ENCODE measurements at places on chromosomes 7 and 10.

DNA sequence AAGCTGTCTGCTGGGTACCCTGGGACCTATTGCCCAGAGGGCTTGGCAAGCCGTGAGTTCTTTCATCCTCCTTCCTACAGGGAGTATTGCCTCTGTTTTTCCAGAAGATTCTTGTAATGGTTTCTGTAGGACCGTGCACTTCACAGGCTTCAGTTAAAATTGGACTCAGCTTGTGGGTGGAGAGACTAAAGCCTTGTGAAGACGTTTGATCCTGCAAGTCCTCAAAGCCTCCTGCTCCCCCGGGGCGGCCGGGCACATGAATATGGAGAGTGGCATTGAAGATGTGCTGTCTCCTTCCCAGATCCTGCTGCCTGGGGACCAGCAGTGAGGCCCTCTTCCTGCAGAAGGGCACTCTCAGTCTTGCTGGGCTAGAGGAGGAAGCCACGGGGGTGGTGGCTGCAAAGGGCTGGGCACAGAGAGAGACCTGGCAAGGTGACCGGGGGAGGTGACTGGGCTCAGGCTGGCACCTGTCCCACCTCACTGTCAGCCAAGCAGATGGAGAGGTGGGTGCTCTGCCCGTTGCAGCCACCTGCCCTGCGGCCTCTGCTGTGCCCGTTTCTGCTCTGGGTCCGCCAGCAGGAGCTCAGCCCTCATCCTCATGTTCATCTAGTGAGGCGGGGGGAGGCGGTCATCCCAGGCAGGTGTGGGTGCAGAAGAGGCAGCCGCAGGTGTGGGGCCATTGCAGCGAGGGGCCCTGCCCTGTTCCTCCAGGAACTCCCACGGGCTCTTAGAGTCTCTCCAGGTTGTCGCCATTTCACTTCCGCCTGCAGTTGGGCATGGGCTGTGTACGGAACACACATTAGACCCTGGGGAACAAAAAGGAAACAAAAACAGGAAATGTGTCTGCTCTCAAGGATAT, 55.7 kb downstream of the TMEM209 start:
- ATAC-seq = no peak

- ATAC-seq = no peak
Observed at GRCh38 chr7:2517678-2518507, 1.7 kb upstream of the LFNG start.

- ATAC-seq = no peak
Observed at GRCh38 chr7:121561717-121562116, 165.6 kb upstream of the FAM3C start.

GRCh38 chr7:115754226-115754625, 276.3 kb downstream of the TFEC start:
- ATAC-seq = no peak

DNA sequence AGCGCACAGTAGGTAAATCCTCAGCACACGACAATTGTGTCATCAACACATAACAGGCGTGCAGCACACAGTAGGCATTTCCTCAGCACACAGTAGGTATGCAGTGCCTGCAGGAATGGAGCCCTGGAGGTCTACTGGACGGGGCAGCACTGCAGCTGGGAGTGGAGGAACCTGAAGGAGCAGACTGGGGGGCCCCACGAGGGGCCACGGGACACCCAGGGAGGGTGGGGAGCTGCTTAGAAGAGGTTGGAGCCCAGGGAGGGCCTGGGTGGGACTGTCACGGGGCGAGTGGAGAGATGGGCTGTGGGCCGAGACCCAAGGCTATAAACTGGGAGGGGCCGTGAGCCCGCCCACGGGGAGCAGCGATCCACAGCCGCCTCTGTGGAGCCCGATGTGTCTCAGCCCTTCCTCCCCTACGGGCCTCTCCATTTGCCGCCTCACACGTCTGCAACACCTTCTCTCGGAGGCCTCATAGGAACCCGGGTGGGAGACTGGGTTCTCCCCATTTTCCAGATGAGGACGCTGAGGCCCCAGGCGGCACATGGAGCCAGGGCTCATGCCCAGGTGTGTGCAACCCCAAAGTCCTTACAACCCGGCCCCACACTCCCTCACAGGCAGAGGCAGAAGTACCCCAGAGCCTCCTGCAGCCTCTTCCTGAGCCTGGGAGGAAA, 101.5 kb downstream of the MICALL2 start:
- no peak for ATAC-seq

DNA sequence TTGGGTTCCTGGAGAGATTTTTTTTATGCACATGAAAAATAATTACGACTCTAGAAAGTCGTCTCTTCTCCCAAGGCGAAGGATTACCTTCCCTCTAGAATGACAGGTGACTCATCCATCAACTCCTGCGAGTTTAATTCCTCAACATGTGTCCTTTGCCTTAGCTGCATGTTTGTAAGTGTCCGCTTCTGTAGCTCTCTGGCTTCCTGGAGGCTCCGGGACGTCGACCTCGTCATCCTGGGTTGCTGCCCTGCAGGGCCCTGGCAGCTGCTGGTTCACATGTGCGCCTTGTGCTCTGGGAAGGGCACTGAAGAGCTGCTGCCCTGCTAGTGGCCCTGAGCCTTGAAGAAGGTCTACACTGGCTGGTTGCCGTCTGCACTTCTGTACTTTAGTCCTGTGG, 210.2 kb downstream of the MLLT10 start:
- ATAC-seq = no peak

DNA sequence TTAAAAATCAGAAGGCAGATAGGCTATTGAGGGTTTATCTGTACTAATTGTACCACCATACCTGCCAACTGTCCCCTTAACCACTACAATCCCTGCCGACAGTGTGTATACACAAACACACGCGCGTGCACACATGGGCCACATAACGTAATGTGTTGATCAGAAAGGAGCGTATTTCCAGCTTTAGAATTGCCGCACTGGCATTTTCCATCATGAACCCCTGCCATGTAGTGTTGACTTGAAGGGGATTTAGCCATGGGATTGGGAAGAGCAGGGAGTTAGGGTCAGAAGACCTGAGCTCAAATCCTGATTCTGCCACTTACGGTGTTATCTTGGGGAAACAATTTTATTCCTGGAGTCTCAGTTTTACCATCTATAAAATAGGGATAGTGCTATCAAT, 158.9 kb downstream of the TCF7L2 start:
- no peak for ATAC-seq

GRCh38 chr7:124462249-124462648, 303.3 kb downstream of the GPR37 start:
- no peak for ATAC-seq

DNA sequence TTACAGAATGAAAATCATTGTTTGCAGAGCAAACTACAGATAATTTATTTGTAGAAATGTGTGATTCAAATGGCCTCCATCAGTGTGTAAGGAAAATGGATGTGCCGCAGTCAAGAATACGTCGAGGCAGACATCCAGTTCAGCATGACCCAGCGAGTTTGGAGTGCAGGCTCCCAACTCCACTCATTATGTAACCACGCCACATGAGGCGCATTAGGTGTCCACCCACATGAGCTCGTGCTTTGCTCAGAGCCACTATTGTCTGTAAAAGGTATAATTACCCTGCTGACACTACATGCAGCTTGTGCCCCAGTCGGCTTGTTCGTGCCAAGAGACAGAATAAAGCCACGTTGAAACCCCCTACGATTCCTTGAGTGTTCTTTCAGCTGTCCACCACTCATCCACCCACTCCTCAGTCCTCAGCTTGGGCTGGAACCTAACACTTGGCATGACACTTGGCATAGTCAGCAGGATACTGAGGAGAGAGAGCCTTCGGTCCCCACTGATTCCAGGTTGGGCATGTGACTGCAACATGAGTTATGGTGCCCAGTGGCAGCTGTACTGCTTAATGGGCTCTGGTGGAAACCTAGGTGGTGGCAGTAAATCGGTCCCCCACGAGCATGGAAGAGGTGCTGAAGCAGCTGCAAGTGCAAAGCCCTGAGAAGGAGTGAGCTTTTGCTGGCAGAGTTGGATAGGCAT, 102.7 kb downstream of the BICC1 start:
- no peak for ATAC-seq

- peak; percentile 65 for ATAC-seq
Observed at GRCh38 chr7:16739863-16740622, 13.5 kb upstream of the TSPAN13 start.

DNA sequence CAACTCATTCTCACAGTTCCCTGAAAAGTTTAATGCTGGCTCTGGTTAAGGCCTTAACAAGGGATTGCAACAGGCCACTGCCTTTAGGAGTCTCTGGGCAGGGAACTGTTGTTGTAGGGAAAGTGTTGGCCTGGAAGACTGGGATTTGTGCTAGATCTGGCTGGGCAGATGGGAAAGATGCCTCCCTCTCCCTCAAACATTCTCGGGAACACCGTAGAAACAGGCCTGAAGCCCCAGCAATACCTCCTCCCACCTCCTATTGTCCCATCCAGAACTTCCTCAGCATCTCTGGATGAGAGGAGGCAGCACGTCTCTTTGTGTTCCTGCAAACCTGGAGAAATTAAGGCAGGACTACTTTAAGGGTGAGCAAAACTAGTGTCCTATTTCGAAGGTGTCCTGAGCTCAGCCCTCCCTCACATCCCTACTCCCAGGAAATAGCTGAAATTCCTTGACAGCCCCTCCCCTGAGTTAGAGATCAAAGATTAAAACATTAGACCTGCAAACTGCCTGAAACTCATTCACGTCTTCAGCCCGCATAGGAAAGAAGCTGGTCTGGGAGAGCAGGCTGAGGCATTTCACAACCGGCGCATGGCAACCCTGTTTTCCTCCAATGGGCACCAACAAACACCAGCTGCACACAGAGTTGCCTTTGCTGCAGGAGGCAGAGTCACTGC, 10.9 kb upstream of the MAP3K8 start:
- peak; percentile 71 for ATAC-seq

- ATAC-seq = no peak
Observed at GRCh38 chr10:75137533-75138438, 26.3 kb downstream of the SAMD8 start.

- ATAC-seq = no peak
Observed at GRCh38 chr10:65348637-65349036, 1577.2 kb upstream of the LRRTM3 start.

GRCh38 chr7:111030336-111030735, 60.6 kb upstream of the LRRN3 start:
- no peak for ATAC-seq

DNA sequence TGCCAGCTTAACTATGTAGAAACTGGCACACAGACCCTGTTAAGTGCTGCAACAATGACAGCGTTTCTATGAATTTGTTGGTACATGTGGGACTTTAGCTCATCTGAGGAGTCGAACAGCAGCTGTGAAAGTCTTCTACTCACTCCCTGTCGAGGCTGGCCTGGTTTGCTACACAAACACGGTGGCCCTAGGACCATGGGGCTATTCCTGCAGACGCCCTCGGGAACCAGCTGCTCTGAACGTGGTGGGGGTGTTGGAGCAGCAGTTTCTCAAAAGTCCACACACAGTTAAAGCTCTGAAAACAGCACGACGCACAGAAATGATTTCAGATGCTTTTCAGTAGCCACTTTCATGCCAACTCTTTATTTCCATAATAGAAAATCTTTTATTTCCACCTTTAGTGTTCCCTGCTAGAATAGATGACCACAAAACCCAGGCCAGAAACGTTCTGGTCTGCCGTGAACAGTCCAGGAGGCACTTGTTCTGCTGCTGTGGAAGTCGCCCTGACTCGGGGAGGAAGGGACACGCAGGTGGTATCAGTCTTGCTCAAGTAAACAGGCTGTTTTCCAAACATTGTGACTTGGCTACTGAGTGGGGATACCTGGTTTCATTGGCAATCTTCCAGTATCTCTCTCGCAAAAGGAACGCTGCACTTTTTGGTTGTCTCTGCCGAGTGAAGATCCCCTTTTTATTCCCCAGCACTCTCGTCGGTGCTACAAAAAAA, 21.5 kb downstream of the GUSB start:
- ATAC-seq = no peak

DNA sequence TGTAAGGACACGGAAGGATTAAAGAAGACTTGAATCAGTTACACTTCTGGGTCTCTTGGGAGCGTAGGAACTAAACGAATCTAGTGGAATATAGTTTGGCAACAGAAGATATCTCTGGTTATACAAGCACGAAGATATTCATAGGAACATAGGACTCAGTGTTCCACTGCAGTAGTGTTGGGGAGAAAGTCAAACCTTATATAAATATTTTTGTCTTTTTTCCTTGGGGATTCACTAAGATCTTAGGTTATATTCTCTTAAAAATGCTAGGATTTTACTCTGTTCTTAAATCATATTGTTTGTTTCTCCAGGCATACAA, 21.4 kb downstream of the PRKAR2B start:
- peak; percentile 46 for ATAC-seq

GRCh38 chr7:150947761-150948651, 30.1 kb downstream of the KCNH2 start:
- ATAC-seq = no peak

DNA sequence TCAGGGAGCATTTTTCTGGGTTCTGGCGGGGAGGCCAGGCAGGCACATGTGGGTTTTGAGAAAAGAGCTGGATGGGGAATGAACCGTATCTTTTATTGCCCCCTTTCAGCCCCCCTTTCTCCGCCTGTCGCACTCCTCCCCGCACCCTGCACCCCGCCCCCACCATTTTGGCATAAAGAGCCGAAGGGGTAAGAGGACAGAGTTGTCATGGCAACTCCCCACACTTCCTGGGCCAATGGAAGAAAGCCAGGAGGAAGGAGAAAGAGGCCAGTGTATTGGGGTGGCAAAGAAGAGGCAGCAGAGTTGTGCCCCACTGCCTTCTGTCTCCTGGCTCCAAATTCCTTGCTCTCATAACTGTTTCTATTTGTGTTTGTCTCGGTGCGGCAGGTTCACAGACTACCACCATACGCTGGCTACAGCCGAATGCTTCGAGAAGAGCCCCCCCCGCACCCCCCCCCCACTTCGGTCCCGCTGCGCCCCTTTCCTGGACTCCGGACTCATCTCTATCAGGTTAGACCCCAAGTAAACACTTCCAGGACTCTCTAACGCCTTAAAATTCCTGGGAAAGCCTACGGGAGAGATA, 3.4 kb downstream of the KCNIP2 start:
- ATAC-seq = no peak

- ATAC-seq = no peak
Observed at GRCh38 chr7:102874166-102874829, 38.5 kb upstream of the LRRC17 start.

GRCh38 chr7:7449055-7449454, 86.6 kb downstream of the COL28A1 start:
- ATAC-seq = no peak

- ATAC-seq = no peak
Observed at GRCh38 chr10:98313598-98313997, 45.6 kb upstream of the LOXL4 start.

DNA sequence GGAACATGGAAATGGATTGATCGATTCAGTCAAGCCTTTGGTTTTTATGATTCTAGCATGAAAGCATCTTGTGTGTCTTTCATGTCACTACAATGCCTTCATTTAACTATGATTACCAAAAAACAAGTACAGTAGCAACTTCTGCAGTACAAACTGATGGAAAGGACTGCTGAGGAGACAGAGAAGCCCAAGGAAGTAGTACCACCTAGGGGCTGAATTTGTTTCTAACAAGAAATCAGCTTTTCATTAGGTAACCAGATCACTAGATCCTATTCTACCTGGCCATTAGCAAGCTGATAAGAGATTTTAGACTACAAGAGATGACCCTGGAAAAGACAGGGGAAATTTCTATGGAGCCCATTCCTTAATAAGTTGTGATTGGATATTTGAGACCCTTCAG, 3.2 kb upstream of the IFIT1 start:
- ATAC-seq = no peak

Data from gastroesophageal sphincter (tissue), 4 donors.